Thoracic aorta endothelial cell (primary cell): ENCODE measurements at places on chromosomes 16 and 17. TPM values are rescaled to one million over a fixed set of nuclear protein-coding genes. Genes with fewer than 3 reads are reported as not detected.

The TBC1D3 gene
- total RNA-seq = not detected in 2 replicates

The BMERB1 gene
- 19.8 and 20.2 TPM in 2 replicates for total RNA-seq

The ADORA2B gene
- total RNA-seq = 8.5 and 10.7 TPM in 2 replicates

The SAMD14 gene
- total RNA-seq = 3.1 and 3.7 TPM in 2 replicates

The CHMP1A gene
- total RNA-seq = 85.7 and 104 TPM in 2 replicates

The PMFBP1 gene
- total RNA-seq = under 0.01 and 0.14 TPM in 2 replicates

The KRT15 gene
- 2.1 and 2.3 TPM in 2 replicates for total RNA-seq

The CYB5B gene
- 138 and 173 TPM in 2 replicates for total RNA-seq

The DNAAF8 gene
- total RNA-seq = 0.14 and 0.93 TPM in 2 replicates

The CCL8 gene
- not detected in 2 replicates for total RNA-seq

The NPIPA3 gene
- total RNA-seq = 0.36 and 0.40 TPM in 2 replicates

The NPIPA1 gene
- 32.0 and 33.7 TPM in 2 replicates for total RNA-seq

The ABI3 gene
- 25.7 and 45.7 TPM in 2 replicates for total RNA-seq

The CA5A gene
- total RNA-seq = not detected in 2 replicates

The RNF112 gene
- not detected in 2 replicates for total RNA-seq

The TNRC6A gene
- 55.6 and 64.5 TPM in 2 replicates for total RNA-seq

The C17orf113 gene
- 0.07 and 0.13 TPM in 2 replicates for total RNA-seq

The PITPNM3 gene
- total RNA-seq = 1.3 and 2.8 TPM in 2 replicates

The MT1A gene
- total RNA-seq = 3.2 and 5.6 TPM in 2 replicates

The CCDC144A gene
- 5.2 and 8.9 TPM in 2 replicates for total RNA-seq

The UNC13D gene
- 3.5 and 3.7 TPM in 2 replicates for total RNA-seq

The CA4 gene
- 0.43 TPM in 1 of 2 replicates, not detected in the other for total RNA-seq

The VAT1L gene
- total RNA-seq = 2.4 and 6.8 TPM in 2 replicates

The TOX3 gene
- 0.27 TPM in 1 of 2 replicates, not detected in the other for total RNA-seq

The CES5A gene
- not detected in 2 replicates for total RNA-seq

The GP1BA gene
- not detected in 2 replicates for total RNA-seq

The NPTX1 gene
- 0.07 TPM in 1 of 2 replicates, not detected in the other for total RNA-seq

The CCL7 gene
- total RNA-seq = 0.29 and 0.53 TPM in 2 replicates

The ZNF598 gene
- 26.7 and 36.5 TPM in 2 replicates for total RNA-seq

The ADAMTS18 gene
- 5.7 and 14.1 TPM in 2 replicates for total RNA-seq

The PLXDC1 gene
- not detected in 2 replicates for total RNA-seq

The MT1X gene
- total RNA-seq = 48.5 and 48.7 TPM in 2 replicates

The CDH13 gene
- total RNA-seq = 59.2 and 142 TPM in 2 replicates

The PRSS27 gene
- 0.22 and 0.53 TPM in 2 replicates for total RNA-seq

The SNX20 gene
- not detected in 2 replicates for total RNA-seq

The MAFG gene
- 20.7 and 22.2 TPM in 2 replicates for total RNA-seq
